ENCODE measurements at places on chromosomes 6 and 20.

- H3K4me3 ChIP-seq, result no peak overlapping the region
- no peak overlapping the region for H3K27ac ChIP-seq
- no peaks in the 10 kb centered on the region for H3K36me3 ChIP-seq
- peaks cover 44% of the 10 kb centered on the region for H3K27me3 ChIP-seq
- DNase-seq, result no peak
These were observed 178.1 kb upstream of the PDE10A start for GRCh38 chr6:165841153-165841558.

DNA sequence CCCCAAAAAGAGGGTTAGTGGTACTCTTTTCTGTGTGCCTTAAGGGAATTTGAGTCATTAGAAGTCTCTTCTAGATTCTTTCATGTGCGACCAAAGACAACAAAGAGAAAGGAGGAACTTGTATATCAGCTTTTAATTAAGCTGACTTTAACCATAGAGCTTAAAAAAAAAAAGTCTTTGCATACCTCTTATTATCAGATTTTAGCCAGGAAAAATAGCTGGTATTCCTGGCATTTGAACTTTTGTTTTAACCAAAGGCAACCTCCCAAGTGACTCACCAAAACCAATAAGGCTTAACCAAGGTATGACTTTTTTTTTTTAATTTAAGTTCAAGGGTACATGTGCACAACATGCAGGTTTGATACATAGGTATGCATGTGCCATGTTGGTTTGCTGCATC is 375.0 kb downstream of the CDC5L start:
- H3K27ac ChIP-seq, result no peak overlapping the region
- H3K36me3 ChIP-seq, result no peaks in the 10 kb centered on the region

DNA sequence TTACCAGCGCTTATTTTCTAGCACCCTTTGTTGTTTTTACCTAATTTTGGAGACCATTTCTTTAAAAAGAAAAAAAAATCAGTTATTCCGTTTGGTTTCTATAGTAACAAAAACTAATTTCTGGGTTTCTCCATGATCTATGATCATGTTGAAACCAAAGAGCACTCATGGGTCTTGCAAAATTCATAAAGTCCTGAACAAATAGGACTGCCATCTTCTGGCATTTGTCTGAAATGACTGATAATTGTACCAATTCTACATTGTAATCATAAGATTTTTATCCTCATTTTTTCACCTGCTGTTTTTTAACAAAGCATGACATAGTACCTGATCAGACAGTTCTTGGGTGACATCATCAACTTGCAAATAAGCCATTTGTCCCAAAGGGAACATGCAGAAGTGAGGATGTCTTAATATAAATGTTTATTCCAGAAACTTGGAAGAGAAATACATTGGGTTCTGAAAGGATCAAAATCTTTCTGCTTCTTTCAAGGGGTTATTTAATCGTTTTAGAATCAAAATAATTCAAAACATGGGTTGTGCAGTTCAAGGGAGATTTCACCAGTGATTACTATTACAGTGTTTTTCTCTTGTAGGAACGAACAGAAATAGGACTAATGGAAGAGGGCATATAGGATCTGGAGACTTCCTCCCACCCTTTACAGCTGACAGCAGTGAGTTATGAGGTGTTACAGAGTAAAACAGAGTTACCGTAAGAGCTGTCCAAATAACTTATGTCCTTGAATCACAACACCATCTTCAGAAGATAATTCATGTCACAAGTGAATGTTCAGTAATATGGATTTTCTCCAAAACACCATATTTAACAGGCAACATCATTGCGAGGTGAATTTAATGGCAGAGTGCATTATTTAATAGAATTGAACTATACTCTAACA is 87.1 kb upstream of the GJE1 start:
- peaks cover 17% of the 10 kb centered on the region for H3K27me3 ChIP-seq
- no peaks in the 10 kb centered on the region for H3K36me3 ChIP-seq
- no peak overlapping the region for H3K4me3 ChIP-seq
- H3K4me1 ChIP-seq, result no peaks in the 10 kb centered on the region
- no peak for DNase-seq

GRCh38 chr20:56933331-56933698 is 304.2 kb downstream of the TFAP2C start:
- H3K4me3 ChIP-seq, result no peak overlapping the region
- H3K27me3 ChIP-seq, result peaks cover 19% of the 10 kb centered on the region
- H3K36me3 ChIP-seq, result no peaks in the 10 kb centered on the region
- H3K4me1 ChIP-seq, result peaks cover 18% of the 10 kb centered on the region

GRCh38 chr6:139277161-139277560 is 14.6 kb downstream of the TXLNB start:
- H3K27me3 ChIP-seq, result no peaks in the 10 kb centered on the region
- H3K4me1 ChIP-seq, result no peaks in the 10 kb centered on the region
- H3K27ac ChIP-seq, result no peak overlapping the region
- H3K36me3 ChIP-seq, result no peaks in the 10 kb centered on the region
- no peak overlapping the region for H3K4me3 ChIP-seq
- no peak for DNase-seq

- DNase-seq, result no peak
- peaks cover 5% of the 10 kb centered on the region for H3K36me3 ChIP-seq
- H3K4me3 ChIP-seq, result no peak overlapping the region
- H3K4me1 ChIP-seq, result no peaks in the 10 kb centered on the region
These were observed 14.7 kb downstream of the UCKL1 start for GRCh38 chr20:63941282-63942081.

- H3K4me1 ChIP-seq, result peaks cover 28% of the 10 kb centered on the region
- no peak for DNase-seq
- no peaks in the 10 kb centered on the region for H3K27me3 ChIP-seq
- H3K27ac ChIP-seq, result peak overlapping the region; percentile 33
These were observed 63.8 kb downstream of the SGK1 start for GRCh38 chr6:134254118-134254517.

GRCh38 chr6:115932481-115932880 is 128.2 kb downstream of the FRK start:
- H3K4me1 ChIP-seq, result no peaks in the 10 kb centered on the region
- H3K27me3 ChIP-seq, result no peaks in the 10 kb centered on the region
- DNase-seq, result no peak

- H3K27ac ChIP-seq, result no peak overlapping the region
- H3K36me3 ChIP-seq, result peaks cover 5% of the 10 kb centered on the region
- H3K4me1 ChIP-seq, result no peaks in the 10 kb centered on the region
- DNase-seq, result no peak
- no peaks in the 10 kb centered on the region for H3K27me3 ChIP-seq
These were observed 69.0 kb downstream of the SAMD5 start for GRCh38 chr6:147577488-147577887.

DNA sequence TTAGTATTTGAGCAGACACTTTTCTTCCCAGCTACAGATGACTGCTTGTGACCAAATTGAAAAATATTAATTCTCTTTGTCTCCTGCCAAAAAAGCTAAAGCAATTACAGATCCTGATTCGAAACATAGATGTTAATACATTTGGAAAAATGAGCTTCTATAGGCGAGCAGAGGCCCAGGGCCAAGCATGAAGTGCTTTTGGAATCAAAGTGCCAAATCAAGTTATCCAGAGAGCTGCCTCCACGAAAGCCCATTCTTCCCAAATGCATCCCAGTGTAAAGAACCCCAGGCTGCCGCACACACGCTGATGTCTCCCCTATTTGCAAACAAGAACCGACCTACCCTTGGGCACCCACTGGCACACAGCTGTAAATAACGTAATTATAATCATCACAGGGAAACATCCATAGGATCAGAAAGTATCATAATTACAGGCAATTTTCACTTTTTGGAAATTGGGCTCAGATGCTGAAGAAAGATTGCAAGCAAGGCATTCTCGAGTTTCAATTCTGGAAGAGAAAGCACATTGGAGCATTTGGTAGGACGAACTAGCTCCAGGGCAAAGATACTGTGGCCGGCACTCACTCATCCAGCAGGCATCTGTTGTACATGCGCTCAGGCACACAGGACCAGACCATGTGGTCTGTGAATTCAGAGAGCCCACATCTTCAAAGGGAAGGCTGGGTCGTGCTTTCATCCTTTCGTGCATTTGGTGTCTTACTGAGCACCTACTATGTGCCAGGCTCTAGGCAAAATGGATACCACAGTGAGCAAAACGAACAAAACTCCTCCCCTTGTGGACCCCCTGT is 45.9 kb downstream of the BMP7 start:
- peaks cover 5% of the 10 kb centered on the region for H3K4me1 ChIP-seq
- no peaks in the 10 kb centered on the region for H3K27me3 ChIP-seq
- no peak overlapping the region for H3K4me3 ChIP-seq
- no peak for DNase-seq
- H3K27ac ChIP-seq, result peak overlapping the region; percentile 11

GRCh38 chr6:139271056-139271455 is 20.7 kb downstream of the TXLNB start:
- H3K4me3 ChIP-seq, result no peak overlapping the region
- H3K4me1 ChIP-seq, result peaks cover 7% of the 10 kb centered on the region
- no peak for DNase-seq
- H3K36me3 ChIP-seq, result no peaks in the 10 kb centered on the region
- peak overlapping the region; percentile 92 for H3K27ac ChIP-seq
- H3K27me3 ChIP-seq, result no peaks in the 10 kb centered on the region

DNA sequence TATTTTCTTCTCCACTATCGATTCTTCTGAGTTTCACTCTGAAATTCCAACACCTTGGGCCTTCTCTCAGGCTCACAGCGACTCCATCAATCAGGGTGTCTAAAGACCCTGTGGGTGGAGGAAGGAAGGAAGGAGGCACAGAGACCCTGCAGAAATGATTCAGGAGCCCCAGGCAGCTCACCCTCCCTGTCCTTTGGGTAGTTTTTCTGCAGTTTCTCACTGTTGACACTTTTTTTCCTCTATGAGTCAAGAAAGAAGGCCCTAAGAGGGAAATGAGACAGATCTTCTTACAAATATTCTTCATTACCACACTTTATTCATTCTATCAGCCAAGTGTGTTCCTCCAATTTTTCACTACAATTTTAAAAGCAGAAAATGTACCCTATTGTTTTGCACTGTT is 34.2 kb upstream of the TBXT start:
- H3K27me3 ChIP-seq, result peaks cover 32% of the 10 kb centered on the region
- H3K4me3 ChIP-seq, result no peak overlapping the region
- no peak overlapping the region for H3K27ac ChIP-seq
- no peaks in the 10 kb centered on the region for H3K4me1 ChIP-seq
- no peaks in the 10 kb centered on the region for H3K36me3 ChIP-seq

DNA sequence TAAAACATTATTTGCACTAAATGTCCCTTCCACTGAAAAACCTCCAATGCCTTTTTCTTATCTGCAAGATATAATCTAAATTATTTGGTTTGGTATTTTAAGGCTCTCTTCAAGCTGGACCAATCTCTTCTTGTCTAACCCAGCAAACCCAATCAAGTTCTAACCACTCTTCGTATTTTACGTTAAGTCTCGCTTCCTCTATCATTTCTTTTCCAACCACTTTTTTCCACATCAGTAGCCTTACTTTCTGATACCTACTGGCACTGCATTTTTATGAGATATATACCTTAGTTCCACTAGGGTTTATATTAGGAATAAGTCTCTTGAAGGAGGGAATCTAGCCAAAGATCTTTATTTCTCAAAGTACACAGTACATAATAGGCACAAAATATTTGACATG is 19.1 kb downstream of the FBXL4 start:
- no peak for DNase-seq
- H3K4me1 ChIP-seq, result peaks cover 8% of the 10 kb centered on the region
- H3K27ac ChIP-seq, result no peak overlapping the region
- peaks cover 25% of the 10 kb centered on the region for H3K36me3 ChIP-seq

GRCh38 chr6:6090861-6091607 is 84.3 kb upstream of the NRN1 start:
- peaks cover 33% of the 10 kb centered on the region for H3K27me3 ChIP-seq
- H3K36me3 ChIP-seq, result no peaks in the 10 kb centered on the region
- no peak overlapping the region for H3K4me3 ChIP-seq
- no peak overlapping the region for H3K27ac ChIP-seq
- no peak for DNase-seq

GRCh38 chr6:24648276-24648675 is 2.3 kb upstream of the KIAA0319 start:
- no peak overlapping the region for H3K27ac ChIP-seq
- peaks cover 7% of the 10 kb centered on the region for H3K36me3 ChIP-seq
- peaks cover 8% of the 10 kb centered on the region for H3K4me1 ChIP-seq
- no peak overlapping the region for H3K4me3 ChIP-seq

GRCh38 chr6:163254341-163254835 is 160.1 kb upstream of the QKI start:
- H3K36me3 ChIP-seq, result no peaks in the 10 kb centered on the region
- no peak for DNase-seq
- peak overlapping the region; percentile 43 for H3K27ac ChIP-seq
- no peaks in the 10 kb centered on the region for H3K4me1 ChIP-seq

DNA sequence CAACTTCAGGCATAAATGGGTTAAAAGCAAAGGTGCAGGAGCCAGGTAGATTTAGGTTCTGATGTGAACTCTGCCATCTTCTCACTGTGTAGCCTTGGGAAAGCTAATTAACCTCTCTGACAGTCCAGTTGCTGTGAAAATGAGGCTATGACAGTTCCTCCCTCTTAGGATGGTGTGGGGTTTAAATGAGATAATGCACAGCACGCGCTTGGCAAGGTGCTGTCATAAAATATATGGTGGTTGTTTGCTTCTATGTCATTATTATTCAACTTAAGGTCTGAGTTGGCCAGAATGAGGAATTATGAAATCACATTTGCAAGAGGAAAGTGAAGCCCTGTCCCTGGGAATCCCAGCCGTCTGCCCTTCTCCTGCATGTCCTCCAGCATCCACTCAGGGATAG is 15.5 kb upstream of the BCAS1 start:
- peaks cover 5% of the 10 kb centered on the region for H3K4me1 ChIP-seq
- no peak for DNase-seq
- no peak overlapping the region for H3K4me3 ChIP-seq
- H3K36me3 ChIP-seq, result no peaks in the 10 kb centered on the region
- H3K27ac ChIP-seq, result no peak overlapping the region
- H3K27me3 ChIP-seq, result no peaks in the 10 kb centered on the region

DNA sequence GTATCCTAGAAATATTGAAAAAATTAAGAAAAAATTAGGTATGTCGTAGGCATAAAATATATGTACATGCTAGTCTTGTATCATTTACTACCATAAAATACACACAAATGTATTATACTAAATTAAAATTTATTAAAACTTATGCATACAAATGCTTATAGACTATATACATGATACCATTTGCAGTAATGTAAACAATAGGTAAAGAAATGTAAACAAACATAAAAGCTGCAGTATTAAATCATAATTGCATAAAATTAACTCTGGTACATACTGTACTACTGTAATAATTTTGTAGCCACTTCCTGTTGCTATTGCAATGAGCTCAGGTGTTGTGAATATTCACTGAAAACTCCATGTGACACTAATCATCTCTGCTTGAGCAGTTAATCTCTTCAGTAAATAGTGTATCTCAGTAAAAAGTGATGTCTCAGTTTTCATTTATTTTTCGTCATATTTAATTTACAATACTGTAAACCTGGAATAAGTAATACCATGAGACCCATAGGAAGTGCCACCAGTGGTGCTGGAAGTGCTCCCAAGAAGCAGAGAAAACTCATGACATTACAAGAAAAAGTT is 29.3 kb downstream of the RALGAPB start:
- no peaks in the 10 kb centered on the region for H3K27me3 ChIP-seq
- DNase-seq, result no peak
- peaks cover 36% of the 10 kb centered on the region for H3K36me3 ChIP-seq
- no peak overlapping the region for H3K27ac ChIP-seq

Measured in type B pancreatic cell (in vitro differentiated cells).